ENCODE measurements at places on chromosomes 2 and 18.

GRCh38 chr18:48841381-48842258 is 109.1 kb downstream of the SMAD7 start:
- DNase-seq: no peak

DNA sequence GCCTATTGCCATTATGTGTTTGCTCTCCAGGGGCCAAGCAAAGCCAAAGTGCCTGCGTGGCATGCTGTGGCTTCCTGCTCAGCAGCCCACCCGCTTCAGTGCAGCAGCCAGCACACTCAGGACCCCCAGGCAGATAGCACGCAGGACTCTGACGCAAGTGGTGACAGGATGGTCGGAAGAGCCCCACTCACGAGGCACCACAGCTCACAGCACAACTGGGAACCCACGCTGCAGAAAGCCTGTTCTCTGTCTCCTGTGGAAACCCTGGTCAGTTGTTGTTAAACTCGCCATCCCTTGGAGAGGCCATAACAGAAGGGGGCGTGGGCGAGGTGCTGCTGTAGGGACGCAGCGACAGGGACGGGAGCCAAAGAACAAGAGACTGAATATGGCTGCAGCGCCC is 76.4 kb downstream of the HDAC4 start:
- DNase-seq: no peak

DNA sequence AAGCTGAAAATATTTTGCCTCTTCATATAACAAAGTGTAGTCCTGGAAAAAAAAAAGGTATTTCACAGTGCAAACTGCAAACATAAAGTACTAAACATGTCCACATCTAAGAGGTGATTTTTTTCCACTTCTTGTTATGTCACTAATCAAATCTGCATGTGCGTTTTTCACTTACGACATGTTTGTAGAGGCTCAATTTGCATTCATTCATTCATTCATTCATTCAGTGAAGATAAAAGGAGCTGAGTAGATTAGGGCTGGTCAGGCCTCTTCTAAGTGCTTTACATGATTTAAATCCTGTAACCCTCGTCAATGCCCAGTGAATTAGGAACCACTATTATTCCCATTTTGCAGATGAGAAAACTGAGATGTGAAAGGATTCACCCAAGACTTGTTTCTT is 88.5 kb downstream of the KCTD1 start:
- no peak for DNase-seq

DNA sequence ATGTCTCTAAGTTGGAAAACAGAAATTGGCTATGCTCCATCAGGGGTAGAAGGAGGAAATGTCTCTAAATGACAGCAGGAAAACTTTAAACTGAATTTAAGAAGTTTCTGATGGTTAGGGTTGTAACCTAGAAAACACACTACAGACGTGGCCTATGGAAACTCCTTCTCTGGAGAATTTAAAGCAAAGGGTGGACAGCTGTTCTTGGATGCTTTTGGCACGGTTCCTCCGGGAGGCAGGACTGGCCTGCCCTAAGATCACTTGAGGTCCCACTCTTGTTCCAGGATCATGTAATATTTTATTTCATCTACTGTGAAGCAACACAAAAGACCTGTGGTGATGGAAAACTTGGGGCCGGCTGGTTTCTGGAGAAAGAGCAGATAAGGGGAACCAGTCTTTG is 77.0 kb downstream of the NRP2 start:
- DNase-seq: peak; percentile 12

DNA sequence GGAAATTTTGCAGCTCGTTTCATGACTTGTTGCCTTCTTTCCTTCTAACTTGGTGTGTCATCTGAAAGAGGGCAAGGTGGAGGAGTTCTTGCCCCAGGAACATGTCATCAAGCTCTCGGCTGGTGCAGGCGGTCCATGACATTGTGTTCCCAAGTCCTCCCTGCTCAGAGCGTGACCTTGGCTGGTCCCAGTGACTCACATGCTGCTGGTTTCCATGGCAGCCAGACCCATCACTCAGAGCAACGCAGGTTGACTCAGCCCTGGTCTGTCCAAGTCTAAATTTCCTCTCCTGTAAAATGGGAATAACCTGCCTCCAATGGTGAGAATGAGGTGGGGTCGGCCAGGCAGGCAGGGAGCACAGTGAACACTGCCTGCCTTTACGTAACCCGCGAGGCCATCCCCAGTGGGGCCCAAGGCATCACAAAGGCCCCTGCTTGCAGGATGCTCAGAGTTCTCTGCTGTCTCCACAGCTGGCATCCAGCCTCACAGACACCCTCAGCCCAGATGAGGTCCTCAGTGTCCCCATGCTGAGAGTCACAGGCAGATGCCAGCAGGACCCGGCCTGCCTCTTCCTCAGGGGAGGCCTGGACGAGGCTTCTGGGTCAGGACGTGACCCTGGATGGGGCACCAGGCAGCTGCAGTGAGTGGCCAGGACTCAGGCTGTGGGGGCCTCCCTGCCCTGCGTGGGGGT is 143.7 kb downstream of the TPO start:
- DNase-seq: no peak

DNA sequence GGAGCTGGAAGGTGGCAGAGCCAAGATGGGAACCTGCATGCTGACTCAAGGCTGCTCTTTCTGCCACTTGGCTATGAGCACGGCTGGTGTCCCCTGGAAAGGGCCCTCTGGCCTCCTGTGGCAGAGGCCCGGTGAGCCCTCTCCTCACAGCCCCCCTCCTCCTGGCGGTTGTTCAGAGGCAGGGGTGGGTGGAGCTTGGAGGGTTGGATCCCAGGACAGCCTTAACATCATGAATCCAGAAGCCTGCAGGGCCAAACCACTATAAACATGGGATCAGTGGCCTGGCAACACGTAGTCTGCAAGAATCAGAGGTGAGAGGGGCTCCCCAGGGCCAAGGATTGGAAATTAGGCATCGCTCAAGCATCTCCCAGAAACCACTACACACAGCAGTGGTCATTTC is 48.5 kb upstream of the LOXHD1 start:
- DNase-seq: no peak

- DNase-seq: peak; percentile 89
Observed at GRCh38 chr2:60945341-60945740, 64.0 kb downstream of the REL start.

- no peak for DNase-seq
Observed at GRCh38 chr18:50850307-50851065, 28.4 kb upstream of the ME2 start.

GRCh38 chr2:160246356-160246755 is 46.3 kb upstream of the ITGB6 start:
- DNase-seq: no peak

DNA sequence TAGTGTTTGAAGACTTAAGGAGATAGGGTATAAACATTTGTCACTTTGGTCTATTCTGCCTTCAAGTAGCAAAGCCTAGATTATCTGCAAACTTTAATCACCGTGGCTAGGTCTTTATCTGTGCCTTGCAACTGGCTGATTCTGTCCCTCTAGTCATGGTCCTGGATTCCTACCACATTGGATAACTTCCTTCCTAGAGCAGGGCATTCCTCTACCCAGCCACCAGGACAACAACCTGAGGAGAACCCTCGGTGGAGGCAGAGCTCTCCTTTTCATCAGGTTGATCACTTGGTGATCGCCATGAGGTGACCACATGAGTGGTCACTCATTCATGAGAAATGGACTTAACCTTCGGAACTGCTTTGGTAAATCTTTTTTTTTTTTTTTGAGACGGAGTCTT is 25.3 kb upstream of the PTPRM start:
- no peak for DNase-seq

GRCh38 chr2:176392249-176392648 is 123.0 kb downstream of the MTX2 start:
- DNase-seq: no peak

DNA sequence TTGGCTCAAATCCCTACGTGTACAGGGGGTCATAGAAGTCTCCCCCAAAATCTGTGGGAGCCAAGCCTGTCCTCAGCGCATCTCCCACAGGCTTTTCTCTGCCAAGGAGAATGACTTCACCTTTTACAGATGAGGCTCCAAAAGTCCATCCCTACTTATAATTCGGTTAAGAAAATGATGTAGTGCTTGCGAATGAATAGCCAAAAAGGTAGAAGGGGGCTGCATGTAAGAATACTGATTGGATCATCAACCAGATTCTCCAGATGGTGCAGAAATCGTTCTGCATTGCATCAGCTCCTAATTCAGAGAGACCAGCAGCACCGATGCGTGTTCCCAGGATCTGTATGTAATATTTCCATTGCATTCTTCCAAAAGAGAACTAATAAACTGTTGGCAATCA is 91.9 kb downstream of the EPHA4 start:
- no peak for DNase-seq

DNA sequence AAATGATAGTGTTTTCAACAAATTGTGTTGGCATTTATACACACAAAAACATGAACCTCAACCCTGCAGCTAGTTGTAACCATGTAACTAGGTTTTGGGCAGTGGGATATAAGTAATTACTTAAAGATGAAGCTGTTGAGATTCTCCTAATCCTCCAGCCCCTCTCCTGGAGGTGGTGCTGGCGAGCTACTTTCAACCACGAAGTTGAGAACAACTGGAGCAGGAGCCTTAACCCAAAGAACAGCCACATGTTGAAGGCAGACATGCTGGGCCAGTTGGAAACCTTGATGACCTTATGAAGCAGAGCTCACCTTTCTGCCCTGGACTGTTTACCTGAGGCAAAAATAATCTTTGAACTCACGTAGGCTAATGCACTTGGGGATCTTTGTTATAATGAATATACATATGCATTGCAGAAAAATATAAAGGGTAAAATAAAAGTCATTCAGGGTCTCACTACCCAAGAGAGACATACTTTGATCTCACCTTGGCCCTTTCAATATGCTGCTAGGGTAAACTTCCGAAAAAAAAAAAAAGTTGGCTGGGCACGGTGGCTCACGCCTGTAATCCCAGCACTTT is 89.6 kb upstream of the NPAS2 start:
- DNase-seq: peak; percentile 23

DNA sequence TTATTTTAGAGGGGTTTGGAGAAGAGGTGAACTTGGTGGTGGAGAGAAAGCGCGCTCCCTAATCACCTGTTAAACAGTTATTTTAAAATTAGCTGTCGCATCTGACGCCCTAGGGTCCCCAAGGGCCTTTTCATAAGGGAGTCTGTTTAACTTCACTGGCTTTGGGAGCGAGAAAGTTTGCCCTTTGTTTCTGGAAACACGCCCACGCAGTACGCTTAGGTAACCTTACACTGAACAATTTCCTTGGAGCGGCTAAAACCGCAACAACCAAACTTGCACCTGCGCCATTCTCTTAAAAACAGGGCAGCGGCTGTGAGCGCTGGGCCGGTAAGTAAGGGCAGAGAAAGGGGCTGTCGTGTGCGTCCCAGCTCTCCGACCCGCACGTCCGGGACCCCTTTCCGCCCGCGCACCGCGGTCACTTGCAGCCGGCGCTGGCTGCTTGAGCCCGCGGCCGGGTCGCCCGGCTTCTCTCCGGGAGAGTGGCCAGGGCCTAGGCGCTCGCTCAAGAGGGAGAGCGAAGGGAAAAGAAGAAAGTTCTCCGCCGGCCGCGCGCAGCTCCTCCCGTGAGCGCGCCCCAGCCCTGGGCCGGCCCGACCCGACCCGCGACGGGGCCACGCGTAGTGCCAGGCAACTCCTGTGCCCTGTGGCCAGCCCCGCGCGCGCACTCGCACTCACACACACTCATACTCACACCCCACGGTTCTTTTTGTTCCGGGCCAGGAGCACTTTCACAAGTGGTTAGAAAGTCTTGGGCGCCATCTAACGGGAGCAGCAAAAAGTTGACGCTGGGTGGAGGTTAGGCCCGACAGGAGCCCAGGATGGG is 19.2 kb downstream of the POU3F3 start:
- DNase-seq: peak; percentile 70

GRCh38 chr2:206378835-206379234 is 64.5 kb upstream of the ADAM23 start:
- DNase-seq: no peak

- no peak for DNase-seq
Observed at GRCh38 chr2:132384491-132385151, 32.0 kb upstream of the GPR39 start.

DNA sequence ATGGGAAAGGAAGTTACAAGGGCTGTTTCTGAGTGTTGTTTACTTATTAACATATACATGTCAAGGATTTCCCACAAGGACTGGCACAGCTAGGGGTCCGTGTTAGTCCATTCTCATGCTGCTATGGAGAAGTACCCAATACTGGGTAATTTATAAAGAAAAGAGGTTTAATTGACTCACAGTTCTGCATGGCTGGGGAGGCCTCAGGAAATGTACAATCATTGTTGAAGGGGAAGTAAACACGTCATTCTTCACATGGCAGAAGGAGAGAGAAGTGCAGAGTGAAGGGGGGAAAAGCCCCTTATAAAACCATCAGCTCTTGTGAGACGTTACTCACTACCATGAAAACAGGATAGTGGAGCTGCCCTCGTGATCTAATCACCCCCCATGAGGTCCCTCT is 128.9 kb upstream of the CELF4 start:
- DNase-seq: no peak

DNA sequence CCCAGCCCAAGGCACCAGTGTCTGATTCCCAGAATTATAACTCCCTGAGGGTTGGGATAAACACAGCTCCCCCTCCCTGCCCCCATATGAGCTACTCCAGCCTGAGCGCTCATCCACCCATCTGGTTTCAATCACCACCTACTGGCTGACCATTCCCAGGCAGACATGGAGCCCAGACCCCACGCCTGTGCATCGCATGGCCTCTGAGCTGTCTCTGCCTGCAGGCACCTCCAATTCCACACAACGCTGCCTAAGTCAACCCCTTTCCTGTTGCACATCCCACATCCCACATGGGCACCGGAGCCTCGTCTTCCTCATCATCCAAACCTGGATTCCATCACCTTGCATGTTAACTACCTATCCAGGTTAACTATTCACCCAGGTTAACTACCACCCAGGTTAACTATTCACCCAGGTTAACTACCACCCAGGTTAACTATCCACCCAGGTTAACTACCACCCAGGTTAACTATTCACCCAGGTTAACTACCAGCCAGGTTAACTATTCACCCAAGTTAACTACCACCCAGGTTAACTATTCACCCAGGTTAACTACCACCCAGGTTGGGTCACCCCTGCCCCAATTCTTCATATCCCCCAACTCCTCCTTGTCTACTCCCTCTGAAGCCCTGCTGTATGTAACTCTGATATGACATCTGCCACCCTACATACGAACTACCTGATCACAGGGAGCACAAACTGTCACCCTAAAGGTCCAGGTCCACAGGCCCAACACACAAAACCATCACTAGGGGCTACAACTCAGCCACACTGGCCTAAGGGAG is 47.8 kb downstream of the TEX51 start:
- DNase-seq: peak; percentile 81

DNA sequence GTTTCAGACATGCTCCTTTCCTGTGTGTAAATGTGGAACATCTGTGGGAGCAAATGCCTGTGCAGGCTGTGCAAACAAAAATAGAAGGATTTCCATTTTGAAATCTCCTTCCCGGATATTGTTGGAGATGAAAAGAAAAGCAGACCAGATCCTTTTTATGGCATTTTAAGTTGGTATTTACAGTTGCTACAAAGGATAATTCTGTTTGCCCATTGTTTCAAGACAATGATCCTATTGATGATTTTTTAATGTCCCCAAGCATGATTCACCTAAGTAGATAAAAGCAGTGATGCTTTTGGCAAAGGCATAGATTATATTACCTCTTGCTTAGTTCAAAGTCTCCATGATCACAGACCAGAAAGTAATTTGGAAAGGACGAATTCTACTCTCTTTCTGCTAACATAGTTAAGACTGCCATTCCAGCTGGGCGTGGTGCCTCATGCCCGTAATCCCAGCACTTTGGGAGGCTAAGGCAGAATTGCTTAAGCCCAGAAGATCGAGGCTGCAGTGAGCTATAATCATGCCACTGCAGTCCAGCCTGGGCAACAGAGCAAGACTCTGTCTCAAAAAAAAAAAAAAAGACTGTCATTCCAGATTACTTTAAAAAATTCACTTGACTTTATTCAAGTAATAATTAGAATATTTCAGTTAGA is 209.6 kb upstream of the SLC39A10 start:
- no peak for DNase-seq
